ENCODE measurements at places on chromosomes 2 and 18. TPM values are rescaled to one million over a fixed set of nuclear protein-coding genes. Genes with fewer than 3 reads are reported as not detected.

GRCh38 chr18:5662586-5663090, 118.8 kb upstream of the EPB41L3 start:
- H3K27ac ChIP-seq, result no peak overlapping the region
- no peaks in the 10 kb centered on the region for H3K4me1 ChIP-seq
- H3K36me3 ChIP-seq, result no peaks in the 10 kb centered on the region
- DNase-seq, result no peak
- no peaks in the 10 kb centered on the region for H3K27me3 ChIP-seq
- no peak overlapping the region for H3K4me3 ChIP-seq

- no peak overlapping the region for H3K4me3 ChIP-seq
- H3K4me1 ChIP-seq, result no peaks in the 10 kb centered on the region
- no peak overlapping the region for H3K27ac ChIP-seq
- DNase-seq, result no peak
- H3K27me3 ChIP-seq, result no peaks in the 10 kb centered on the region
- H3K36me3 ChIP-seq, result no peaks in the 10 kb centered on the region
Measured at GRCh38 chr18:68148863-68149262, 566.0 kb downstream of the TMX3 start.

GRCh38 chr2:100603948-100604633, 41.3 kb downstream of the PDCL3 start:
- H3K4me1 ChIP-seq, result no peaks in the 10 kb centered on the region
- H3K4me3 ChIP-seq, result no peak overlapping the region

- H3K27me3 ChIP-seq, result no peaks in the 10 kb centered on the region
- no peaks in the 10 kb centered on the region for H3K36me3 ChIP-seq
- H3K27ac ChIP-seq, result no peak overlapping the region
- DNase-seq, result no peak
- no peak overlapping the region for H3K4me3 ChIP-seq
- H3K4me1 ChIP-seq, result no peaks in the 10 kb centered on the region
Measured at GRCh38 chr18:31657823-31658669, 26.3 kb downstream of the B4GALT6 start.

- DNase-seq, result no peak
- no peak overlapping the region for H3K4me3 ChIP-seq
- H3K36me3 ChIP-seq, result peaks cover 54% of the 10 kb centered on the region
- H3K27me3 ChIP-seq, result no peaks in the 10 kb centered on the region
- peak overlapping the region; percentile 37 for H3K27ac ChIP-seq
Measured at GRCh38 chr2:12737297-12737696, 20.6 kb downstream of the TRIB2 start.

- H3K27me3 ChIP-seq, result no peaks in the 10 kb centered on the region
- peak overlapping the region; percentile 63 for H3K27ac ChIP-seq
Measured at GRCh38 chr2:28674062-28674712, 77.4 kb upstream of the PPP1CB start.

GRCh38 chr2:238176613-238177012, 17.8 kb downstream of the ERFE start:
- no peaks in the 10 kb centered on the region for H3K27me3 ChIP-seq
- no peak for DNase-seq
- no peak overlapping the region for H3K4me3 ChIP-seq
- peaks cover 48% of the 10 kb centered on the region for H3K36me3 ChIP-seq
- H3K27ac ChIP-seq, result no peak overlapping the region

GRCh38 chr18:22114526-22115321, 54.7 kb upstream of the GATA6 start:
- H3K27ac ChIP-seq, result no peak overlapping the region
- H3K4me3 ChIP-seq, result no peak overlapping the region
- no peaks in the 10 kb centered on the region for H3K36me3 ChIP-seq
- DNase-seq, result no peak
- no peaks in the 10 kb centered on the region for H3K27me3 ChIP-seq

G6PC2 gene
- total RNA-seq, result not detected
